ENCODE measurements at places on chromosomes 4 and X. TPM values are rescaled to one million over a fixed set of nuclear protein-coding genes. Genes with fewer than 3 reads are reported as not detected.

The HMX1 gene
- 0.13 TPM for total RNA-seq

The ADH6 gene
- 0.05 TPM for total RNA-seq

The SMIM31 gene
- total RNA-seq = 0.02 TPM

The F11 gene
- not detected for total RNA-seq

The BMX gene
- total RNA-seq = not detected

The GAGE1 gene
- total RNA-seq = not detected

The PIR gene
- total RNA-seq = 54.4 TPM

The SLC38A5 gene
- 0.39 TPM for total RNA-seq

The PCDH7 gene
- total RNA-seq = 0.11 TPM

The LRAT gene
- 0.07 TPM for total RNA-seq

The GRPR gene
- 0.05 TPM for total RNA-seq

The GAGE12H gene
- total RNA-seq = not detected

The ITGB1BP2 gene
- total RNA-seq = 0.81 TPM

The PDE5A gene
- total RNA-seq = 0.26 TPM

The RTL9 gene
- 0.07 TPM for total RNA-seq

The PARM1 gene
- 0.61 TPM for total RNA-seq

The DUSP9 gene
- total RNA-seq = 1.6 TPM
